ENCODE measurements at places on chromosomes 5 and 9.

- DNase-seq = no peak
Observed at GRCh38 chr5:79642210-79642609, 30.0 kb downstream of the TENT2 start.

DNA sequence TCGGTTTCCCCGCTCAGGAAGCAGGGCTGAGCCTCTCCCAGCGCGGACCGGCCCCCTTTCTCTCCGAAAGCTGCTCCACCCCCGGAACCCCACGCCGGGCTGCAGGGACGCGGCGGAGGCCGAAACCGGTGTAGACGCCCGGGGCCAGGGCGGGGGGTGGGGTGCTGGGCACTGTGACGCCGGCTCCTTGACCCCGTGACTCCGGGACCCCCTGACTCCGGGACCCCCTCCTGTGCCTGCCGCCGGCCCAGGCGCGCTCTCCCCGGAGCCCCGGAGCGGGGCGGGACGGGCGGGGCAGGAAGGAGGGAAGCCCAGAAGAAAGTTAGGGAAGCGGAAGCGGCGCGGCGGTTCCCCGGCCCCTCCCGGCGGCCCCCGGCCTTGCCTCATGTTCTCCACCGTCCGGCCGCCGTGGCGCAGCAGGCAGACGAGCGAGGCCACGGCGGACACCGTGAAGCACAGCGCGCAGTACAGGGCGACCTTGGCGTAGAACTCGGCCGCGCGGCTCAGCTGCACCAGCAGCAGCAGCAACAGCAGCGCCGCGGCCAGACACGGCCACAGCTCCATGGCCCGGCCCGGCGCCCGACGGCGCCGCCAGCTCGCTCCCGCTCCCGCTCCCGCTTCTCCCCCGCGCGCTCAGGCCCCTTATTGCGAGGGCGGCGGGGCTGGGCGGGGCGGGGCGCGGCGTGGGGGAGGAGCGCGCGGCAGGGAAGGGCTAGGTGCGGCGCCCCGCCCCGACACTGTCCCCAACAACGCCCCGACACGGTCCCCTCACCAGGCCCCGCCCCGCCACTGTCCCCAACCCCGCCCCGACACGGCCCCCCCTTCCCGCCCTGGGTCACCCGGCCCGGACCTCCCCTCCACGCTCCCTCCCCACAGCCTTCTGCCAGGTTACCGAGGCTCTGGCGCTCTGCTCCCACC is at the start of gene AGPAT2:
TSS of gene AGPAT2 (minus strand) at position 664 of the 918 bp plus-strand sequence. CDS start at position 564, 100 bp downstream.
- peak; percentile 76 for DNase-seq

DNA sequence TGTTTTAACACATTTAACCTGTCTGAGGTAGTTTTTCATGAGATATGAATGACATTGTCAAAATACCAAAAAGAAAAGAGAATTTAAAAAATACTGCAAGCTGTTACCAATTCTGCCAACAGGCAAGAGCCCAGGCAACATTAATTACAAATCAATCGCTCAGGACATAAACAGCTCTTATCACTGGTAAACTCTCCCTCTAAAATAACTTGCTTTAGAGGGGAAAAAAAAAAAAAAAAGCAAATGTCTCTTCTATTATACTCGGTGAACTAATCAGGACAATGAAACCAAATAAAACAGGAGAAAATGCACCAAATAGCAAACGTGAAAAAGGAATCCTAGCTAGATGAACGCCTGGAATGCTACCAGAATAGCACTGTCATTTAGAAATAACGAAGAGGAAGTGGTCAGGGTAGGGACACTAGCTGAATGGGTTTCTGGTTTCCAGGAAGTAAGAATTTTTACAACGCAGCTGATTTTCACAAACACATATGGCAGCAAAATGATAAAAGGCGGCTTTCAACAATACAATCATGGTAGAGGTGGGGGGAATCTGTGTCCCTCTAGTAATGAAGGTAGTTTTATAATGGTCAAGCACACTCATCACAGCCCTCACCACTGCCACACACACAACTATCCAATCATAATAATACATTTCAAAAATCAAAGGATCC is 94.9 kb downstream of the DENND1A start:
- no peak for DNase-seq

DNA sequence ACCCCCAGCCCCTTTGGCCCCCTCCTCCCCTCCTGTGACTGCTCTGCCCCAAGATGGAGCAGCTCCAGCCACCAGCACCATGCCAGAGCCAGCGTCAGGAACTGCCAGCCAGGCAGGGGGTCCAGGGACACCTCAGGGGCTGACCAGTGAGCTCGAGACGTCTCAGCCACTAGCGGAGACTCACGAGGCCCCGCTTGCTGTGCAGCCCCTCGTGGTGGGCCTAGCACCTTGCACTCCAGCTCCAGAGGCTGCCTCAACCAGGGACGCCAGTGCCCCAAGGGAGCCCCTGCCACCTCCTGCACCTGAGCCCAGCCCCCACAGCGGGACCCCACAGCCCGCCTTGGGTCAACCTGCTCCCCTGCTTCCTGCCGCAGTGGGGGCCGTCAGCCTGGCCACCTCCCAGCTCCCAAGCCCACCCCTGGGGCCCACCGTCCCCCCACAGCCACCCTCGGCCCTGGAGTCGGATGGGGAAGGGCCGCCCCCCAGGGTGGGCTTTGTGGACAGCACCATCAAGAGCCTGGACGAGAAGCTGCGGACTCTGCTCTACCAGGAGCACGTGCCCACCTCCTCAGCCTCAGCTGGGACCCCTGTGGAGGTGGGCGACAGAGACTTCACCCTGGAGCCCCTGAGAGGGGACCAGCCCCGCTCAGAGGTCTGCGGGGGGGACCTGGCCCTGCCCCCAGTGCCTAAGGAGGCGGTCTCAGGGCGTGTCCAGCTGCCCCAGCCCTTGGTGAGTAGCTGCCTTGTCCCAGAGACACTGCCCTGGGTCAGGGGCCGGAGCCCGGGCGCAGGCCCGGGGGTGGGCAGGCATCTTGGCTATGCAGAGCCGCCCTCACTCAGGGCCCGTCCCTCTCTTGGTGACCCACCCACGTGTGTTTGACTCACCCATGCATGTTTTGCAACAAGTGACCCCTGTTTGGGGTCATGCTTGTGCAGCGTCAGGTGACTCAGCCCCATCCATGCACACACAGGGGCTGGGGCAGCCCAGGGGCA is 105.2 kb downstream of the WNK2 start:
- no peak for DNase-seq

DNA sequence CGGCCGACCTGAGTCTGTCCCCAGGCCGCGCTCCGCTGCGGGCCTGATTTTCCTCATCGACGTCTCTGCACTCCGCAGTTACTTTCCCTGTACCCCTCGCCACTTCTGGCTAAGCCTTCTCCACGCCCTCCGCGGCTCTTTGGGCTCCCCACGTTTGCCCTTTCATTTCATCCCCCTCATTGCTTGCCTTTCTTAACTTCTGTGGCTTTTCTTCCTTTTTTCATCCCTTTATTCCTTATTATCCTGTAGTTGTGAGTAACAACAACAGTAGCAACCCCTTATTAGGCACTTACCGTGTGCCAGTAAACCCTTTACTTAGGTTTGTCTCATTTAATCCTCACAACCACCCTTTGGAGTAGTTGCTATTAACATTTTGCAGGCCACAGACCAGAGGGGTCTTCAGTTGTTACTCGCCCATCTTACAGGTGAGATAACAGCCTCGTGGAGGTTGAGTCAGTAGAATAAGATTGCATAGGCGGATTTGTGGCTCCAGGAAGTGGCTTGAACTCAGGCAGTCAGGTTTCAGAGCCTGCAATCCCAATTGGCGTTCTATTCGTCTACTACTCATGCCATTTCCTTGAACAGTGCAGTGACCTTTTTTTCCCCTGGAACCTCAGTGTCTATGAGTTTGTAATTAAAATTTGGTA is 724 bp downstream of the TCERG1 start:
- DNase-seq = peak; percentile 49
